ENCODE measurements at places on chromosomes 5 and 9.
A peak's percentile ranks its signal among the peaks of the same experiment; 100 is the strongest.

DNA sequence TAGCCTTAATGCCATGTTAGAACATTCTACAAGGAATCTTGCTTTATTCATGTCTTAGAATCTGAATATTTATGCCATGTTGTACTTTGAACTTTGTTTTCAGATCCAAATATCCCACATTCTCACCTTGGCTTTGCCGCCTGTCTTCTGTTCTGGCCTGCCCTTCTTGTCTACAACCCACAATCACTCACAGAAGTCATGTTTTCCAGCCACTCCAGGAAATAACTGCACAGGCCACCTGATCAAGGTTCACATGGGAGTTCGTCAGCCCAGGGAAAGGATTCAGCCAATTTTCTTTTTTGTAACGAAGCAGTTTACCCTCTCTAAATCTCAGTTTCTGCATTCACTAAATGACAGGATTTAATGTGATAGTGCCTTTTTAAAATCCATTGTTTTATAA lies 70.5 kb downstream of the JAKMIP2 start:
- no peak overlapping the region for H3K27ac ChIP-seq
- H3K36me3 ChIP-seq, result no peaks in the 10 kb centered on the region
- H3K4me3 ChIP-seq, result no peak overlapping the region
- H3K4me1 ChIP-seq, result no peaks in the 10 kb centered on the region

DNA sequence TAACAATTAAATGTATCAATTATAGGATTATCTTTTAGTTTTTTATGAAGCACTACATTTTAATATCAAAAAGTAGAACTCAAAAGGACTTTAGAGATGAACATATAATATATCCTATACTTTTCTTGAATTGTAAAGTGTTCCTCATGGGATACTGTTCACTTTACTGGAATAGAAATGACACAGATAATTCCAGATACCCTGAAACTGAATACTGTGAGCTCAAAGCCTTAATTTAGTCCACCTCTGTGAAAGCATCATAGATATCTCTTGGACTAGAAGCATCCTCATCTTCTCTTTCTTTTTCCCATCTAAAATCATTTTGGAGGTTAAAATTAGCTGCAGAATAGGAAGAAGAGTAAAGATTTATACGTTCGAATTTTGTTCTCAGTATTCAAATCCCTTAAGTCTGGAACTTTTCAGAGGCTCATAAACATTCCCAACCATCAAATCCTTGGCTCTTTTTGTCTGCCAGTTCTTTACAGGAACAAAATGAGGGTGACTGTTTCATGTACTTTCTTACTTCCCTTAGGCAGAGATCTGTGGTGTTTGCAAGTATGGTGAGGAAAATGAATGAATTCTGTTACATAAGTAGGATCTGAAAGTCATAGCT lies 49.4 kb downstream of the ADAMTS19 start:
- no peak overlapping the region for H3K27ac ChIP-seq
- no peak for DNase-seq
- no peaks in the 10 kb centered on the region for H3K27me3 ChIP-seq
- no peaks in the 10 kb centered on the region for H3K36me3 ChIP-seq
- no peak overlapping the region for H3K4me3 ChIP-seq
- peaks cover 10% of the 10 kb centered on the region for H3K4me1 ChIP-seq

GRCh38 chr9:120934281-120934680 lies 7.7 kb upstream of the TRAF1 start:
- H3K4me3 ChIP-seq, result no peak overlapping the region
- no peak for DNase-seq
- peaks cover 2% of the 10 kb centered on the region for H3K27me3 ChIP-seq
- no peaks in the 10 kb centered on the region for H3K36me3 ChIP-seq
- no peak overlapping the region for H3K27ac ChIP-seq
- peaks cover 12% of the 10 kb centered on the region for H3K4me1 ChIP-seq

- no peaks in the 10 kb centered on the region for H3K36me3 ChIP-seq
- H3K4me3 ChIP-seq, result no peak overlapping the region
- H3K27ac ChIP-seq, result no peak overlapping the region
- peaks cover 11% of the 10 kb centered on the region for H3K4me1 ChIP-seq
- H3K27me3 ChIP-seq, result no peaks in the 10 kb centered on the region
- no peak for DNase-seq
Measured at GRCh38 chr5:126351153-126351552, 72.1 kb upstream of the GRAMD2B start.

DNA sequence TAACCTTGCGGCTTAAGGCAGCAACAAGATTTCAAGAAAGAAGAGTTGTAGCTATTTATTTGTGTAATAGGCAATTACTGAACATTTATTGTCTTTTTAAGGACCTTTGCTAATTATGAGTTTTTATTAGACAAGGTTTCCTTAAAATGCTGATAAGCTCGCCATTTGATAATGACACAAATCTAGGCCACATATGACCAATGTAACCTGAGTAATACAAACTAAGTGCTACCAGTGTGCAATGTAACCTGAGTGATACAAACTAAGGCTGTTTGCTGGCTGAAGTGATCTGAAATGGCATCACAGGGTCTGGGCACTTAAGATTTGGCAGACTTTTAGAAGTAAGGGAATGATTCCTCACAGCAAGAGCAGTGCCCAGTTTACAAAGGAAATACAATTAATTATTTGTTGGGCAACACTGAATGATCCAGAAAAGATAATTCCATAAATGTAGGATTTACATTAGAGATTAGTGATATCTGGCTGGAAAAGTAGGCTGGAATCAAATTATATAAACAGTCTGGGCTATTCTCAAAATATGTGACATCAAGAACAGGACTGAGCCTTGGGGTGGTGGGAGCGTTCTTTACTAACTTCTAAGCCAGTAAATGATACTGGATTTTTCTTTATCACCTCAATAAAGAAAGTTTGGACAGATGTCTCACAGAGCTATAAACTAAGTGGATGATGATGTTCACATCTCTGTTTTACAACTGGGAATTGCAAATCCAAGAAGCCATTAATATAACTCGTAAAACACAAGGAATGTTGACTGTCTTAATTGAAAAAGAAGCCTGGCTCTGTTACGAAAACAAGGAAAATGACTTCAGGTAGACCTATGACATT lies 54.8 kb downstream of the MRPS27 start:
- H3K27me3 ChIP-seq, result no peaks in the 10 kb centered on the region
- H3K4me3 ChIP-seq, result no peak overlapping the region
- H3K4me1 ChIP-seq, result 0 out of 2 replicates have a peak, but pooled peaks cover 5% of the 10 kb centered on the region
- DNase-seq, result no peak

- DNase-seq, result no peak
- H3K27me3 ChIP-seq, result no peaks in the 10 kb centered on the region
- no peak overlapping the region for H3K4me3 ChIP-seq
Measured at GRCh38 chr9:86764221-86764624, 183.1 kb downstream of the GAS1 start.

DNA sequence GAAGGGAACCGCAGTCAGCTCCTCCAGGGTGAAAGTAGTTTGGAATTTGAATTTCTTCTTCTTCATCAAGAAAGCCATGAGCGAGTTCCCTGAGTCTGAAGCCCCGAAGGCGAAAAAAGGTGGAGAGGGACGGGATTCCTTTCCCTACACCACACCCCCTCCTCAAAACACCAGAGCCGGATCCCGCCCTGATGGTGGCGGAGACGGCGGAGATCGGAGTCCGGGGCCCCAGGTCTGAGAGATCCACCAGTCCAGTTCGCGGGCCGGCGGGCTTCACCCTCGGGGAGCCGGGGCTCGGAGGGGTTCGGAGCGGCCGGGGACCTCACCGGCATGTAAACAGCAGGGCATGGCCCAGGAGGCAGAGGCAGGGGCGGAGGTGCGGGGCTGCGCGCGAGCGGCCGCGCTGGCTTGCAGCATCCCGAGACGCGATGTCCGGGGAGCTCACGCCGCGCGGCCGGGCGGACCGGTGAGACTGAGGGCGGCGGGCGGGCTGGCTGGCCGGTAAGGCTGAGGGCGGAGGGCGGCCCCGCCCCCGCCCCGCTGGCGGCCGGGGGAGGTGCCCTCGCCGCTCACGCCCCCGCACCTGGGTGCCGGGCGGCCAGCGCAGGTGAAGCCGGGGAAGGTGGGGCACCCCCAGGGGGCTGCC lies 606 bp downstream of the EEIG1 start:
- peak; percentile 59 for DNase-seq
- no peaks in the 10 kb centered on the region for H3K27me3 ChIP-seq
- H3K36me3 ChIP-seq, result no peaks in the 10 kb centered on the region
- peaks cover 34% of the 10 kb centered on the region for H3K4me1 ChIP-seq

DNA sequence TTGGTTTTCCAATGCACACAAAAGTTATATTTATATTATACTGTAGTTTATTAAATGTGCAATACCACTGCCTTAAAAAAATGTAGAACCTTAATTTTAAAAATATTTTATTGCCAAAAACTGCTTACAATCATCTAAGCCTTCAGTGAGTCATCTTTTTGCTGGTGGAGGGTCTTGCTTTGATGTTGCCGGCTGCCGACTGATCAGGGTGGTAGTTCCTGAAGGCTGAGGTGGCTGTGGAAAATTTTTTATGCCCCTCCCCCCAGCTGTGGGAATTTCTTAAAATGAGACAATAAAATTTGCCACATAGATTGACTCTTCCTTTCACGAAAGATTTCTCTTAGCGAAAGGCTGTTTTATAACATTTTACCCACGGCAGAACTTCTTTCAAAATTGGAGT lies 75.9 kb upstream of the SLC25A51 start:
- no peak overlapping the region for H3K27ac ChIP-seq
- no peak for DNase-seq
- H3K4me1 ChIP-seq, result no peaks in the 10 kb centered on the region

- DNase-seq, result no peak
- no peak overlapping the region for H3K4me3 ChIP-seq
- H3K27me3 ChIP-seq, result no peaks in the 10 kb centered on the region
- H3K4me1 ChIP-seq, result peaks cover 23% of the 10 kb centered on the region
Measured at GRCh38 chr5:135248801-135249231, 150.2 kb downstream of the MACROH2A1 start.

- DNase-seq, result no peak
- H3K27ac ChIP-seq, result no peak overlapping the region
- H3K4me3 ChIP-seq, result no peak overlapping the region
- H3K36me3 ChIP-seq, result no peaks in the 10 kb centered on the region
Measured at GRCh38 chr5:63700241-63700640, 262.0 kb downstream of the HTR1A start.

DNA sequence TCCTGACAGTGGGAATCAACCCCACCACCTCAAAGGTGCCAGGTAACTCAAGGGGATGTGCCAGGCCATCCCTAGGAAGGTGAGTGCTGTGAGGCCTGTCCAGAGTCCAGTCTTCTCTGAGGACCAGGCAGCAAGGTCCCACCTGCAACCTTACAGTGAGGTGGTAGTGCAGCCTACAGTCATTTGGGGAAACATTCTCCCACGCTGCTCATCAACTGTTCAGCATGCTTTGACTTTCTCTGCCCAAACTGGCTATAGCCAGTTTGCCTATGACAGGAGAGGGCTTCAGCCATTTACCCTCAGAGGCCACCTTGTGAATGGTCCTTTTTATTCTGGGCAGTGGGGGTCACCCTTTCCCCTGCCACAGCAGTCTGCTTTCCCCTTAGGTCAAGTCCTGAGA lies 81.9 kb downstream of the ATPSCKMT start:
- no peak overlapping the region for H3K27ac ChIP-seq
- no peaks in the 10 kb centered on the region for H3K36me3 ChIP-seq
- no peak overlapping the region for H3K4me3 ChIP-seq
- no peaks in the 10 kb centered on the region for H3K4me1 ChIP-seq
- no peak for DNase-seq

GRCh38 chr9:75087289-75087823 lies 599 bp downstream of the NMRK1 start:
- no peak for DNase-seq
- H3K27ac ChIP-seq, result no peak overlapping the region
- H3K27me3 ChIP-seq, result no peaks in the 10 kb centered on the region

DNA sequence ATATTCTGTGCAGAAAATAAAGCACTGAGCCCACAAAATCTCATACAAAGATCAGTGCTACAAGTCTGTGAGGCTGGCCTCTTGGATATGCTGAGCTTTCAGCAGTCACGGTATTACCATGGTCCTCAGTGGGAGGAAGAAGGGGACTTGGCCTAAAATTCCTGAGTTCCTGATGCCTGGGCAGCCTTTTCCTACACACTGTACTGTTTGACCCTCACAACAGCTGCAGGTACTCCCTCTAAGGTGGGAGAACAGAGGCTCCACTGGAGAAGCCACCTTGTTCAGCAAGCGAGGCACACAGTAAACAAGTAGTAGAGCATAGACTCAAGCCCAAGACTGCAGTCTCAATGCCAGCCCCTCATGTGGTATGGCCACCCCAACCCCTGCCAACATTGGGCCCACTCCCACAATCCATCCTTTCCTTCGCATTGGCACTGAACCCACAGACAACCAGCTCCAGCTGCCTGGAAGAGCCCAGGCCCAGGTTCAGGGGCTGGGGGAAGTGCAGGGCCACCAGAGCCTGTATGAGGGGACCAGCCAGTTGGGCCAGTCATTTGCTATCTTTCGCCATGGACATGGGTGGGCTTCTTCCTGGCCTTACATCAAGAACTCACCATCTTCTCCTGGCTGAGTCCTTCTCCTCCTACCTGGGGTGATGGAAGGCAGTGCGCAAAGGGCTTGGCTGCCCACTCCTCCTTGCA lies 14.3 kb downstream of the ACSL6 start:
- no peaks in the 10 kb centered on the region for H3K36me3 ChIP-seq
- H3K4me3 ChIP-seq, result no peak overlapping the region
- peaks cover 57% of the 10 kb centered on the region for H3K4me1 ChIP-seq
- DNase-seq, result no peak
- H3K27ac ChIP-seq, result no peak overlapping the region
- H3K27me3 ChIP-seq, result no peaks in the 10 kb centered on the region

DNA sequence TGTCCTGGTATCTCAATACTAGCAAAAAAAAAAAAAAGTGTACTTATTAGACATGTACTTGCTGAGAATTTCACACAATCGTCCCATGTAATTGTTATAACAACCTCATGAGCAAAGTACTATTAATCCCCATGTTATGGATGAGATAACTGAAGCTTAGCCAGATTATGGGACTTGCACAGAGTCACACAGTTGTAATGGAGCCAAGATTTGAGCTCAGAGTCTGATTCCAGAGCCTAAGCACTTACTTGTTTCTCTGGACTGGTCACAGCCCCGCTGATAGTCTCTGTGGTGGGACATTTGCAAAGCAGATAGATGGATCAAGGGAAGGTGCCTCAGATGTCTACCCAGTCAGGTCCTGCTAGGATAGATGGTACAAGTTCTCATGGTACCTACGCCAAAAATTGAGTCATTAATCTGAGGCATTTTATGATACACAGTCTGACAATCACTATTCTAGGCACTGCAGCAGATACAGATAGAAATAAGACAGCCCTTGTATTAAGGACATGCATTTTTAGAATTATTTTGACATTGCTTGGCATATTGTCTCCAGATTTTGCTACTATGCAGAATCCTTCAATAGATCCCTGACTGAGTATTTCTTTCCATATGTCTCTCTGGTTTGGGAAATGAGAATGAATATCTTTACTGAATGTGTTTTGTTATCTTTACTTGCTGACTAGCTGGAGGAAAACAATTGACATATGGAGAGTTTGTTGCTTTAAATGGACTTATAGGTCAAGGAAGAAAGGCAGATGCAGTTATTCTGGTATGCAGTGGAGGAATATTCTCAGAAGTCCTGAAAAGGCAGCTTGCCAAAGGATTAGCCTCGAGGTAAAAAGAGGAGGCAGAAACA lies 149.5 kb downstream of the ADAMTSL1 start:
- H3K4me1 ChIP-seq, result no peaks in the 10 kb centered on the region
- DNase-seq, result no peak
- no peak overlapping the region for H3K27ac ChIP-seq
- no peak overlapping the region for H3K4me3 ChIP-seq
- H3K36me3 ChIP-seq, result no peaks in the 10 kb centered on the region

Measured in Caco-2 (cell line).